ENCODE measurements at places on chromosomes 5 and 9. TPM values are rescaled to one million over a fixed set of nuclear protein-coding genes. Genes with fewer than 3 reads are reported as not detected.

Gene PTPDC1
- total RNA-seq: 14.4 TPM

Gene RANBP3L
- total RNA-seq: not detected

Gene NKD2
- 3.2 TPM for total RNA-seq

GRCh38 chr5:34930462-34930844, 1.1 kb downstream of the DNAJC21 start:
- no peak for DNase-seq

DNA sequence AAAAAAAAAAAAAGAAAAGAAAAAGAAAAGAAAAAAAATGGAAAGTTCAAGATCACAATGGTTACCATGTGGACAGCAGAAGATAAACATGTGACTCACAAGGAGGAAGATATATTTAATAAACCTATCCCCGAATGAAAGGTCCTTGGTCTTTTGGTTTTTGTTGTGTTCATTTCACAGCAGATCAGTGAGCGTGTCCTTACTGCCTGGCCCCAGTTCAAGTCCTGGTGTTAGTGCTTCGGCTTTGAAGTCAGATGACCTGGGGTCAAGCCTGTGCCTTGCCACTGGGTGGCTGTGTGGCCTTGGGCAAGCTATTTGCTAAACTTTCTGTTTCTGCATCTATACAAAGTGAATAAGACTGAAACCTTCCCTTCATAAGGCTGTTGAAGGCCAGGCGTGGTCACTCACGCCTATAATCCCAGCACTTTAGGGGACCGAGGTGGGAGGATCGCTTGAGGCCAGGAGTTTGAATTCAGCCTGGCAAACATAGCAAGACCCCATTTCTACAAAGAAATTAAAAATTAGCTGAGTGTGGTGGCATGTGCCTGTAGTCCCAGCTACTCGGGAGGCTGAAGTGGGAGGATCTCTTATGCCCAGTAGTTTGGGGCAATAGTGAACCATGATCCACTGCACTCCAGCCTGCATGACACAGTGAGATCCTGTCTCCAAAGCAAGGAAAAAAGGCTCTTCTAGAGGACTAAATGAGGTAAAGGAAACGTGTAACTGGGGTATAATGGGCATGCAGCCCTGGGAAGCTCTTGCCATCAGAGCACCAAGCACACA, 94.5 kb upstream of the SPATA31D4 start:
- no peak for DNase-seq

- DNase-seq: no peak
Measured at GRCh38 chr5:58346041-58346440, 113.8 kb downstream of the PLK2 start.

- no peak for DNase-seq
Measured at GRCh38 chr5:115190388-115190787, 20.7 kb upstream of the TRIM36 start.

- peak; percentile 19 for DNase-seq
Measured at GRCh38 chr9:111621895-111622480, 9.1 kb upstream of the DNAJC25 start.

- DNase-seq: no peak
Measured at GRCh38 chr5:175606409-175606808, 51.5 kb upstream of the HRH2 start.

DNA sequence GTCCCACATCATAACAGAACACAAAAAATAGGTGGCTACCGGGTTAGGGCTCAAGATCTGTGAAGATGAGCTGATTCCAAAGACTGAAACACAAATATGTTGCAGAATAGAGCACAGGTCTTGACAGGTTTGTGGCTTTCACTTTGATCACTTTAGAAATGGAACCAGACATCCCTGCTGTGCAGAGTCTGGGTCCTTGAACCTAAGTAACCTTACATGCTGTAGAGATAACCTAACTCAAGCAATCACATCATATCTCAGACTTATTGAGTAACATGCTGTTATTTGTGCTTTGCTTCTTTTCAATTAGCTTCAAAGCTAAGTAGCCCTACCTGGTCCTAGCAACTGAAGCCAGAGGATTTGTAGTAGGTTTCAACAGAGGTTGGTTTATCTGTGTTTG, 24.3 kb downstream of the FBXW2 start:
- DNase-seq: no peak

Gene FOXD1
- 0.12 TPM for total RNA-seq

Gene DBH
- not detected for total RNA-seq

Gene MLANA
- not detected for total RNA-seq

Gene POLK
- 22.0 TPM for total RNA-seq

- no peak for DNase-seq
Measured at GRCh38 chr9:116057371-116057770, 96.2 kb upstream of the PAPPA start.

- DNase-seq: no peak
Measured at GRCh38 chr5:160979385-160979784, 127.4 kb upstream of the ATP10B start.

Gene CYSRT1
- not detected for total RNA-seq

Gene PHYHD1
- 19.0 TPM for total RNA-seq

GRCh38 chr5:40385544-40385943, 294.2 kb upstream of the PTGER4 start:
- DNase-seq: no peak

All from neural progenitor cell (in vitro differentiated cells).